ENCODE measurements at places on chromosomes 16 and 17.

DNA sequence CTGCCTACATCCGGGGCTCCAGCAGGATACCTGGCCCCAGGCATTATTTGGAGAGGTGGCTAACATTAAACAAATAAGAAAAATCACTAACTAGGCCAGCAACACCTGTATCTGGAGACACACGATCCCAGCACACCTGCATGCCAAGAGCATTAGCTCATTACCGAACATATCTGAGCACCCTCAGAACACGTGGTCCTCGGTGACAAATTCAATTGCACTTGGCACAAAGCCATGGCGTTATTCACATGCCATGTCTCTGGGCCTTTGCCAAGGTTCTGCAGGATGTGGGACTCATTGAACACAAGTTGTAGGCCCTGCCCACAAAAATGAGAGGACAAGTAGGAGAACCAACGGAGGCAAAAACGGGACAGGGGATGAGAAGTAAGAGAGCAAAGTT, 552.3 kb downstream of the TOX3 start:
- no peak for DNase-seq

GRCh38 chr17:82475458-82475857, 16.9 kb downstream of the NARF start:
- DNase-seq, result no peak

DNA sequence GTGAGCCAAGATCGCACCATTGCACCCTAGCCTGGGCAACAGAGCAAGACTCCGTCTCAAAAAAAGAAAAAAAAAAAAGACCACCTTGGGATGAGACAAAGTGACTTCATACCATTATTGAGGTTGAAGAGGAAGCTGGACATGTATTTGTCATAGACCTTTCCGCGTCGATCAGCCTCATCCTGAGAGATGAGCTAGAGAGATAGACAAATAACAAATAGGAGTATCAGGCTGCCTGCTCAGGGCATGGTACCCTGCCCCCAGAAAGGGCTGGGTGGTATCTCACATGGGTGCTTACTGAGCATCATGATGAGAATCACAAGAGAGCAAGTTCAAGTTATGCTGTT, 22.1 kb downstream of the CNTNAP1 start:
- DNase-seq, result no peak

DNA sequence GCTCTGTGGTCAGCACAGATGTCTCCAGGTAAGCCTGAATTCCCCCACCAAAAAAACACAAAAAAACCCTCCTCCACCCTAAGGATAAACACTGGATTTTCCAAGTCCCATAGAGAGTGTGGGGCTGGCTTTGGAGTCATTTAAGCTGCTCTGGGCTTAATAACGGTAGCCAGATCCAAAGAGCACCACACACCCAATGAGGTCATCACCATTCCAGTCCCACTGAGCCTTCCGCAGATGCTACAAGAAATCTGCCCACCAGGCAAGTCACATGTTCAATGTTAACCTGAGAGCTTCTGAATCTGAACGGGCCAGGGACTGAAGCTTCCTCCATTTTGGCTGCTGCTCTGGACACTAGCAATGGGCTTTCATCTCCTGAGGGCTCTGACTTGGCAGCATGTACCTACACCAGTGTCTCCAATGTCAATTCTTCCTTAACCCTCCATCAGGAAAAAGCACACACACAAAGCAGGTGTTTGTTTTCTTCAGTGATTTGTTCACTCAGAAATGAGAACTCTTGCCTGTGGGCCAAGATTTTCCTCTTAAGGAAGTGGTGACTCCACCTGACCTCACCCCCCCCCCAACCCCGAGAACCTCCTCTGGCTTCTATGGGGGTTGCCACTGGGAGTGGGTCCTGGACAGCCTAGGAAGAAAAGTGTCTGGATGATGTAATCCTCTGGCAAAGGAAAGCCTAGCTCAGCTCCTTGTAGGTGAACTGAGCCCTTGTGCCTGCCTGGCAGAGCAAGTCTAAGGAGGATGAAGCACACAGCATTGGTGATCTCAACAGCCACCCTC, 220.1 kb downstream of the FOXL1 start:
- no peak for DNase-seq

DNA sequence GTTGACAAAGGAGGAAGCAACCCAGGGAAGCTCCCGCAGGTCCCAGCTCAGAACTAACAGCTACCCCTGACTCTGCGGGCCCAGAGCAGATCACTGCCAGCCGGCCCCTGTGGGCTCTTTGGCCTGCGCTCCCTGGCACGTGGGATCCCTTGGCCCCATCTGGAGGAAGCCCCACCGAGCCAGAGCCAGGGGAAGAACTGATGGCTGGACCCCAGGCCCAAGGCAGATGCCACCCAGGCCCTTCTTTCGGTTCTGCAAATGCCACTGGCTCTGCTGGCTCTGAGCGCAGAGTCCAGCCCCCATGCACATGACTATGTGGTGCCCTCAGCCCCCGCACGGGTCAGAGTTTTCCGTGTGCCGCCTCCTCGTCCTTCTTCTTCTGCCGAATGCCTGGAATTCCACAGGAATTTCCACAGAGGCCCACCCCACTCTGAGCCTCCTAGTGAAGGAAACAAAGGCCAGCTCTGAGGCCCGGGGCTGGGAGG, 35.8 kb upstream of the SNN start:
- no peak for DNase-seq

DNA sequence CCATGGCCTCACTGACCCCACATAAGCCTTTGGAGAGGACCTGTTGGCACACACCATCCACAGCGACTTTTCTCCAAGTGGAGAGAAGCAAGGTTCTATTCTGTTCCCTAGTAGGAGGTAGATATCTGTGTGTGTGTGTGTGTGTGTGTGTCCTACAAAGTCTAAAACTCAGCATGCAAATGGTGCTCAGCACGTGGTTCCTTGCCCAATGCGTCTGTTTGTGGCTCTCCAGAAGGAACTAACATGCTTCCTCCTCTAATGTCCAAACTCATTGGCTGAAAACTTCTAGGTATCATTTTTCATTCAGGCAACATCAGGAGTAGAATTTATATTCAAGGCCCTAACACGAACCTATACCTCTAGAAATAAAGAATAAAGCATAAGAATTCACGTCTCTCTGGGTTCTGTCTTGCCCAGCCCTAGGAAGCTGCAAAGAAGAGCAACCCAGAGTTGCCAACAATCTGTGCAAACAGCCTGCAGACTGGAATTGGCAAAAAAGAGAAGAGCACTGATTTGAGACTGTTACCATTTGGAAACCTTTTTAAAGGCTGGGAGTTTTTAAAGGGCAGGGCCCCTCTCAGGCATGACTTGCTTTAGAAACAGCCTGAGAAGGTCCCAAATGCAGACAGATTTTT, 25.5 kb downstream of the MAP3K14 start:
- no peak for DNase-seq

GRCh38 chr16:85960486-85961046, 61.6 kb downstream of the IRF8 start:
- no peak for DNase-seq

GRCh38 chr17:18261146-18261515, 669 bp downstream of the MIEF2 start:
- DNase-seq, result peak; percentile 8

- DNase-seq, result no peak
Measured at GRCh38 chr16:3797904-3798811, 80.8 kb upstream of the TRAP1 start.

GRCh38 chr16:62585041-62585545, 548.9 kb upstream of the CDH8 start:
- DNase-seq, result no peak

DNA sequence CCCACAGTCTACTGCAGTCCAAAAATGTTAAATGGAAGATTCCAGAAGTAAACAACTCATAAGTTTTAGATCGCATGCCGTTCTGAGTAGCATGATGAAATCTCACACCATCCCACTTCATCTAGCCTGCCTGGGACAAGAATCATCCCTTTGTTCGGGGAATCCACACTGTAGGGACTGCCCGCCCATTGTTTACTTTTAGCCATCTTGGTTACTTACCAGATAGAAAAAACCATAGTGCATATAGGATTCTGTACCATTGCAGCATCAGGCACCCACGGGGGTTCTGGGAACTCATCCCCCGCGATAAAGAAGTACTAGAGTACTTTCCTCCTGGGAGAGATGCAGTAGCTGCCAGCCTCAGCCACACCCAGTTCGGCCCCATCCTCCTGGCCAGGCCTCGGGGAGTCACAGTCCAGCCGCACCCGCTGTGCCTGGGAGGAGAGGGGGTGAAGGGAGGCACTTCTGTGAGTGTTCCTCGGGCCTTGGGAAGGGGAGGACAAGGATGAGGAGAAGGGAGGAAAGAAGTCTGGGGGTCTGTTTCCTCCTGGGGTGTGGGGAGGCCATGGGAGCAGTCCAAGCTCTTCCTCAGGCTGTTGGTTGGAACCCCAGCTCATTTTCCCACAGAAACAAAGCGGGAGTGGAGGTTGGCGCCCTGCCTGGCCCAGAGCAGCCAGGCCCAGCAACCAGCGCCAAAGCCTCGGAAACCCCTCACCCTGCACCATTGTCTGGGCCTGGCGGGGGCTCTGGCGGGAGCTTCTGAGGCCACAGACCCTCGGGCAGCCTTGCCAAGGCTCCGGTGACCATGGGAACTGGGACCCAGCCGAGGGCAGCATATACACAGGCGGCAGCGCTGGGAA, 8.9 kb downstream of the TRIM47 start:
- DNase-seq, result no peak

- no peak for DNase-seq
Measured at GRCh38 chr16:67683767-67684166, 17.2 kb downstream of the C16orf86 start.

DNA sequence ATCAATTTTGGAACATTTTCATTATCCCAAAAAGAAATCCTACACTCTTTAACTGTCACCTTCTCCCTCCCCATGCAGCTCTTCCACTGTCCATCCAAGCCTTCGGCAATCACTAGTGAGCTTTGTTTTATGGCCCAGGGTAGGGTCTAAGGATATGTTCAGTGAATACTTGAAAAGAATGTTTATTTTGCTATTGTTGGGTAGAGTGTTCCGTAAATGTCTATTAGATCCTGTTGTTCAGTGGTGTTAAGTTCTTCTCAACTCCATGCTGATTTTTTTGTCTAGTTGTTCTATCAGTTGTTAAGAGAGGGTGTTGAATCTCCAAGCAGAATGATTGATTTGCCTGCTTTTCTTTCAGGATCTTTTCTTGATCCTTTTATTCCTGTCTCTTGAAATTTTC, 29.9 kb downstream of the SPECC1 start:
- DNase-seq, result no peak

GRCh38 chr16:75458439-75458838, 6.0 kb downstream of the TMEM170A start:
- no peak for DNase-seq

GRCh38 chr17:59257101-59257500, 36.8 kb downstream of the GDPD1 start:
- no peak for DNase-seq

GRCh38 chr16:23556881-23557778, at the start of the genes EARS2 and UBFD1:
Gene EARS2, minus strand, starts transcription at chr16:23557350. Its CDS starts 7 bp downstream, at chr16:23557343.
Gene UBFD1, plus strand, starts transcription at chr16:23557727. Its CDS starts 16 bp downstream, at chr16:23557743.
- peak; percentile 89 for DNase-seq

DNA sequence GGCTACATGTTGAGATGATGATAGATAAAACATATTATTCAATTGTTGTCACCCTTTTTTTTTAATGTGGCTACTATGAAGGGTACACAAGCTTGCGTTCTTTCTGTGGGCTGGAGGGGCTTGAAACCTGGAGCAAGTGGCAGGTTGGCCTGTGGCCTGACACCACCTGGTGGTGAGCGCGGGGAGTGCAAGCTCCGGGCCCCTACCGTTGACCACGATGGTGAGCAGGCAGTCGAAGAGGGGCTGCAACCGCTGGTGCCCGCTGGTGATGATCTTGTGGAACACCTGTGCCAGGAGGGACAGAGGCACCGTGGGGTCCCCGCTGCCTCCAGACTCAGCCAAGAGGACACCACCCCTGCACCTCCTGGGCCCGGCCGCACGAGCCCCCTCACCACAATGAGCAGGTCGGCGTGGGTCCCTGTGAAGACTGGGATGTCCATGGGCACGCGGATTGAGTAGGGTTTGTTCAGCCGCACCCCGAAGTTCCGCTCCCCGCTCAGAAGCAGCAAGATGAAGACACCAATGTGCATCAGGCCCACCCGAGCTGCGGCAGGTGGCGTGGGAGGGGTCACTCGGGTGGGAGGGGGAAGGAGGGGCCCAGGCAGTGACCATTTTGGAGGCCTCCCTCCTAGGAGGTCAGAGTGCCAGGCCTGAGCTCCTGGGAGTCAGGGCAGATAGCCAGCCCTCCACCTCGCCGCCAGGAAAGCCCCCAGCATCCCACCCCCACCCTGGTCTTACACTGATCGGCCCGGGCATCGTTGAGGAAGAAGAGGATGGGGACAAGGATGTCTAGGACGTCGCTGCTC, 14.4 kb downstream of the HID1 start:
- peak; percentile 52 for DNase-seq

GRCh38 chr17:27810902-27811557, 10.7 kb upstream of the NOS2 start:
- DNase-seq, result no peak

Measured in effector memory CD4-positive, alpha-beta T cell (primary cell).